GM12865 (cell line): ENCODE measurements at places on chromosomes 16 and 17.
A peak's percentile ranks its signal among the peaks of the same experiment; 100 is the strongest.

DNA sequence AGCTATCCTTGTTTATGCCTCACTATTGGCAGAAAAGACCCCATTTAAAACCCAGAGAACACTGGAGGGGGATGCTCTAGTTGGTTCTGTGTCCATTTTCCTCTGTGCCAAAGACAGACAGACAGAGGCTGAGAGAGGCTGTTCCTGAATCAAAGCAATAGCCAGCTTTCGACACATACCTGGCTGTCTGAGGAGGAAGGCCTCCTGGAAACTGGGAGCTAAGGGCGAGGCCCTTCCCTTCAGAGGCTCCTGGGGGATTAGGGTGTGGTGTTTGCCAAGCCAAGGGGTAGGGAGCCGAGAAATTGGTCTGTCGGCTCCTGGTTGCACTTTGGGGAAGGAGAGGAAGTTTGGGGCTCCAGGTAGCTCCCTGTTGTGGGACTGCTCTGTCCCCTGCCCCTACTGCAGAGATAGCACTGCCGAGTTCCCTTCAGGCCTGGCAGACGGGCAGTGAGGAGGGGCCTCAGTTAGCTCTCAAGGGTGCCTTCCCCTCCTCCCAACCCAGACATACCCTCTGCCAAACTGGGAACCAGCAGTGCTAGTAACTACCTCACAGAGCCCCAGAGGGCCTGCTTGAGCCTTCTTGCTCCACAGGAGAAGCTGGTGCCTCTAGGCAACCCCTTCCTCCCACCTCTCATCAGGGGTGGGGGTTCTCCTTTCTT, 56.1 kb downstream of the IGF2BP1 start:
- DNase-seq: no peak

DNA sequence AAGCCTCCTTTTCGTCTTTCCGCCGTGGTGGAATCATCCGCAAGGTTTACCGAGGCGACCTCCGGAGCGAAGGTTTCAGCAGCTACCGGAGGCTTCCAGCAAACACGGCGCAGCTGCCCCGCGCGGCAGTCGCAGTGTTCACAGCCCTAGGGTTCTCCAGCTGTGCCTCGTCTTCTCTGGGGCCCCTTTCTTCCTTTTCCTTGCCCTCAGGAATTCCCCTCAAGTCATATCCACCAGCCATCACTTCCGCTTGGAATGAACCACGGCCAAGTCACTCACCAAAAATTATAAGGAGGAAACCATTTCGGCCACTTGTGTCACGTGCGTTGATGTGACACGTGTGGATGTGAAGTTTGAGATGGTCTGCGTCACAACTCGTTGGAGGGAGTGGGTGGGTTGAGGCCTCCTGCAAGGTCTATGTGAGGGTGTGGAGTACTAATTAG, 636 bp upstream of the ERN1 start:
- peak; percentile 80 for DNase-seq

- peak; percentile 94 for DNase-seq
Measured at GRCh38 chr16:89764711-89765201, 43.4 kb downstream of the ZNF276 start.

- DNase-seq: no peak
Measured at GRCh38 chr17:9725575-9725974, 65.8 kb downstream of the DHRS7C start.

DNA sequence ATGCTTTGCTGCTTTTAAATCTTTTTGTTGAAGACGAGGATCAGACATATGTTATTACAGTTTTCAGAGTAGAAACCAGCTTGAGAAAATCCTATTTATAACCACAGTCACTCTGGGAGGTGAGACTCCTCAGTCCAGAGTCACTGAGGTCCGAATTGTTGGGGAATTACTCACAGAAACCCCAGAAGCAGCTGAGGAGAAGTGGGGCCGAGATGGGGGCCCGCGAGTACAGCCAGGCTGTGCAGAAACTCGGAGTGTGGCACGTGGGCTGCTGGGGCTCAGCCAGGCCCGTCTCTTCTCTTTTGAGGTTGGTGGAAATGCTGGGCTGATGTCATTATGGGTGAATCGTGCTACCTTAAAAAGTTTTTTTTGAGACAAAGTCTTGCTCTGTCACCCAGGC, 14.4 kb upstream of the GNG13 start:
- peak; percentile 17 for DNase-seq

DNA sequence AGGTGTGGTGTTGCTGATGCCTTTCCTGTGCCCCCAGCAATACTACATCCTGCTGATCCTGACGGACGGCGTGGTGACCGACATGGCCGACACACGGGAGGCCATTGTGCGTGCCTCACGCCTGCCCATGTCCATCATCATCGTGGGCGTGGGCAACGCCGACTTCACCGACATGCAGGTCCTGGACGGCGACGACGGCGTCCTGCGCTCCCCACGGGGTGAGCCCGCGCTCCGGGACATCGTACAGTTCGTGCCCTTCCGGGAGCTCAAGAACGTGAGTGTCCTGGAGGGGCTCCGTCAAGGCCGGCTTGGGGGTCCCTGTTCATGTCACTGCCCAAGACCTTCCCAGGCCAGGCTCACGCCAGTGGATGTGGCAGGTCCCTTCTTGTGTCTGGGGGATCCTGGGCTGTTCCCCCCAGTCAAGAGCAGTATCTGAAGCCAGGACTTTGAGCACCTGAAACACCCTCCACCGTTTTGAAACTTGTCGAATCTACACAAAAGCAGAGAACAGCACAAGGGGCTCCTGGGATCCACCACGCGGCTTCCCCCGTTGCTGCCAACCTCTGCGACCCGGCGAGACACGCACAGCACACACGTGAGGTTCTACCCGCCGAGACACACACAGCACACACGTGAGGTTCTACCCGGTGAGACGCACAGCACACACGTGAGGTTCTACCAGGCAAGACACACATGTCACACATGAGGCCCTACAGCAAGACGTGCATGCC, 17.9 kb upstream of the DPEP1 start:
- DNase-seq: no peak

- no peak for DNase-seq
Measured at GRCh38 chr17:49839455-49839854, 8.4 kb downstream of the TAC4 start.

GRCh38 chr16:3004781-3005284, 7.9 kb upstream of the CLDN9 start:
- DNase-seq: no peak

- no peak for DNase-seq
Measured at GRCh38 chr17:60671482-60671881, 6.2 kb upstream of the BCAS3 start.

GRCh38 chr17:50605429-50605828, 29.3 kb upstream of the ABCC3 start:
- DNase-seq: no peak

GRCh38 chr16:88976366-88977017, 515 bp downstream of the CBFA2T3 start:
- DNase-seq: no peak

DNA sequence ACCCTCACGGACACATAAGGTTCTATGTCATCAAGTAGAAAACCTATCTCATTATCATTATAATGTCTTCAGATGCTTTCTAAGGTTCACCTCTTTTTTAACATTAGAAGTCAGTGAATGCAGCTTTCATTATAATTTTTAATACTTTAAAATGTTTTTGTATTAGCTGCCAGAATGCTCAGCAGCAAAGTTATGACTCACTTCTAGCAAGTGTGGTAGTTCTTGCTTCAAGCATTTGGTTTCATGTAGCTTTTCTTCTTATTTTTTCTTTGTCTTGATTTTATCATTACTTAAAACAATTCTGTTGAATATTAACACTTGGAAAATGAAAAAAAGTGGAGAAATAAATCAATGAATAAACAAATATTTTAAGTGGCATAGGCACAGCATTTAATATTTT, 23.4 kb downstream of the LPCAT2 start:
- DNase-seq: no peak

DNA sequence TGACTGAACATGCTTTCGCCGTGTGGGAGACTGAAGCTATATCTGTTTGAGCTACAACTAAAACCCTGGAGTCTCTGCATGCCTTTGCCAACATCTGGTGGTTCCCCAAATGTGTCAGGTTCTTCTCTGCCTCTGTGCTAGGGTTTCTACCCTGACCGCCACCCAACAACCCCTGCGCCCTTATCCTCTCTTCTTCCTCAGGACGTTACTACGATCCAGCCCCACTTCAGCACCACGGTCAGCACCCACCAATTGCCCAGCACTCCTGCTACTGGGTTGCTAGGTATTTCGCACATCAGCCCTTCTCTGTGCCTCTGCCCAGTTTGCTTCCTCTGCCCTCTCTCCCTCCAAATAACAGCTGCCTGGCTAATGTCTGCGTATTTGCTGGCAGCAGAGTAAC, 106.3 kb upstream of the HSBP1 start:
- DNase-seq: peak; percentile 38

DNA sequence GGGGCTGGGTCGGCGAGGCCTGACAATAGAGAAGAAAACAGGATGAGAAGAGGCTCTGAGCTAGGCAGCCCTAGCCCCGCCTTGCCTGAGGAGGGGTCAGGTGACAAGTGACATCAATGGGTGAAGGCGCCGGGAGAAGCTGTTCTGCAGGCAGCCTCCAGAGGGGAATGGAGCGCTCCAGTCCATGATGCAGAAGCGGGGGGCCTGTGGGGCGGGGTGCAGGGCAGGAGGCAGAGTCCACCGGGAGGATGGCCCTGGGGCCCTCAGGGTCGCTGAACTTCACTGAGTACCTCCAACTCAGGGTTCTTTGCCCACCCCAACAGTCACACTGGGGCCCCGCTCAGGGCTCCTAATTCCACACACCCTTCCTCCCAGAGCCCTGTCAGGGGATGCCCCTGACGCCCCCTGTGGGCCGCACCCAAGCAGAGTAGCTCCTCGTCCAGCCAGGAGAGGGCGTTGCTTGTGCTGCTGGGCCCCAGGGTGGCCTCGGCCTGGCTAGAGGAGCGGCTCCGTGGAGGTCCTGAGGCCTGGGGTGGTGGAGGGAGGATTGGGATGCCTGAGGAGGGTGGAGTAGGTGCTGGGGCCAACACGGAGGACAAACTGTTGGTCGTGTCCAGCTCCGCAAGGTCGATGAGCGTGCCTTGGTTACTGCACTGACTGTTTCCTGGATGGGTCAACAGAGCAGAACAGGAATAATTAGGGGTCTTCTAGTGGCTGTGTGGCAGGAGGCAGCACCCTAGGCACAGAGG, 20.8 kb downstream of the GGA3 start:
- DNase-seq: no peak
